ENCODE measurements at places on chromosomes 5 and 9.

DNA sequence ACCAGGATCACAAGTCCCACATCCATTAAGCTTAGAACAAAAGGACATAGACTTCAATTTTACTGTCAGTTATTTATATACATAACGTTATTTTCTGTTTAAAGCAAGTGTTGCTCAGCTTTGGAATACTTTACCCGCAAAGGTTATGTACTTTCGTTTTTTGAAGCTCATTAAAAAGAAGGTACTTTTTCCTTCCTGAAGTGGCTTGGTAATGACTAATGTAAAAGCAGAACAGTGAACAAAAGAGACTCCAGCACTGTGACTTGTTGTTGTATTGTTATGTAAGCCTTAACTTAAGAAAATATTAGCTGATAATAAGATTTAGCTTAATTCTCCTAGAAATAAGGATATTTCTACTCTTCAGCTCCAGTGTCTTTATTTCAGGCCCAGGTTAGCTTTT lies 97.3 kb upstream of the SLCO6A1 start:
- no peak for DNase-seq

- no peak for DNase-seq
These were observed 56.4 kb downstream of the NIPSNAP3B start for GRCh38 chr9:104820336-104820735.

DNA sequence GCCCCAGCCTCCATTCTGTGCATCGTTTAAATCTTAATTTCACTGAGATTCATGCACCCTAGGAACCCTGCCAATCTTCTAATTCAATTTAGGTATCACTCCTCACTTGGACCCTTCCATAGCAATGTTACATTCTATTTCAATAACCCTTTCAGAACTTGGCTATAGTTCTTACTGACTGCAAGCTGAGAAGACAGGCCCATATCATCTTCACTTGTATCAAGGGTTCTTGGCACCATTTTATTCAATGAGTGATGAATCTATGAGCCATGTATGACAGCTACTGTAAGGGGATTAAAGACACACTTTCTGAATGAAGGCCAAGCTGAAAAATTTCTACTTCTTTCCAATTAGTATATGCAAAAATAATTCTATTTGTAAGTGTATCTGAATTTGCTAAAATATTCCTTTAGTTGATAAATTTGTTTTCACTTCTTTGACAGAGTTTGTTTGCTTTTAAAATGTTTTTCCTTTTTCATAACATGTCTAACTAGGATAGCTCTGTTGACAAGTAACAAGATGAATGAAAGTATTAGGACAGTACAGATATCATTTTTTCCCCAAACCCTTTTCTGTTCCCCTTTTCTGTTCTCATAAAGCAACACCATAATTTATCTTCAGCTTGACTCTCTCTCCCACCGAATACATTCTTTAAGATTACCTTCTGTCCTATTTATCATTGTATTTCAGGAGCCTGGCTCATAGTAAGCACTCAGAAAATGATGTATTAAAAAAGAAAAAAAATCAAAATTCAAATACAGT lies 9.6 kb downstream of the ITGA2 start:
- DNase-seq: no peak

GRCh38 chr9:135797507-135798262 lies 95.7 kb downstream of the KCNT1 start:
- DNase-seq: peak; percentile 66

- DNase-seq: no peak
These were observed 186.1 kb downstream of the C9orf152 start for GRCh38 chr9:110021891-110022290.

GRCh38 chr5:159059722-159060121 lies 40.0 kb downstream of the EBF1 start:
- no peak for DNase-seq

DNA sequence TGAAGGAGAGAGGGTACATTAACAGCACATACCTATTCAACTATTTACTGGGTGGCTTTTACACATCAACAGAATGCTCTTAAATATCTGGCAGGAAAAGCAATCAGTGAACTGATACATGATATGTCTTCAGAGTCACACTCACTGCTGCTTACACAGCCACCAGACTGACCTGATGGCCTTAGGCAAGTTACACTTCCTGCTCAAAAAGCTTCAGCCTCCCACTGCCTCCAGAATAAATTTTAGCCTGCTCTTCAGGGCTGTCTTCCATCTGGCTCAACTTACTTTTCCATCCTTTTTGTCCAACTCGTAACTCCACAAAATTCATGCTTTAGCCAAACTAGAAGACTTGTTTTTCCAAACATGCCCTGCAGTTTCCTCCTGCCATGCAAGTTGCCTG lies 10.7 kb downstream of the LOX start:
- peak; percentile 34 for DNase-seq

DNA sequence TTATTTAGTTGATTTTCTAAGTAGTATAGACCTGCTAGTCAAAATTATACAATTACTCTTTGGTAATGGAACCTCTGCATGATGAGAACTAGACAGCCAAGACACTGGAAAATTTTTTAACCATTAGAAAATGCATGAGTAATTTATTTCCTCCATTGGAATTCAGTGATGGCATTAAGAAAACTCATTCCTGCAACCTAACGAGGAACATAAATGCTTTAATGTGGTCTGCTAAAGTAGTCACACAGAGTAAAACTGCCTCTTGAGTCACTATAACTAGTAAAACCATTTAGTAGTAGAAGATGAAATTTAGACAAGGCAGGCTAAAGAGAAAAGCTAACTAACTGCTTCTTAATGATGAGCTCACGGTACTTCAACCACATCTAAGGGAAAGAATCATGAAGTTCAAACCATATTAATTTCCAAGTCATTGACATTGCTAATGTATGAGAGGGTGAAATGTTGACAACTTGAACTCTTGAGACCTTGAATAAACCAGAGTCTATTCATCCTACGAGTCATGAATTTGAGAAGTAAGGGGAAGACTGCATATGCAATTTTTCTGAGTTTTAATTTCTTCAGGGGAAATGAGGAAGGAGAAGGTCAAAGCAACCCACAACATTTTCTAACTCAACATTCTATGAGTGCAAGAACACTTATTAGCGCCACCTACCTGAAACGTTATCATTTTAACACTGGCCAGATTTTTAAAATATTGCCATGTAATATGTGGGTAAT lies 74.4 kb downstream of the GLIS3 start:
- DNase-seq: peak; percentile 94

GRCh38 chr5:45692481-45692880 lies 3.7 kb downstream of the HCN1 start:
- no peak for DNase-seq

DNA sequence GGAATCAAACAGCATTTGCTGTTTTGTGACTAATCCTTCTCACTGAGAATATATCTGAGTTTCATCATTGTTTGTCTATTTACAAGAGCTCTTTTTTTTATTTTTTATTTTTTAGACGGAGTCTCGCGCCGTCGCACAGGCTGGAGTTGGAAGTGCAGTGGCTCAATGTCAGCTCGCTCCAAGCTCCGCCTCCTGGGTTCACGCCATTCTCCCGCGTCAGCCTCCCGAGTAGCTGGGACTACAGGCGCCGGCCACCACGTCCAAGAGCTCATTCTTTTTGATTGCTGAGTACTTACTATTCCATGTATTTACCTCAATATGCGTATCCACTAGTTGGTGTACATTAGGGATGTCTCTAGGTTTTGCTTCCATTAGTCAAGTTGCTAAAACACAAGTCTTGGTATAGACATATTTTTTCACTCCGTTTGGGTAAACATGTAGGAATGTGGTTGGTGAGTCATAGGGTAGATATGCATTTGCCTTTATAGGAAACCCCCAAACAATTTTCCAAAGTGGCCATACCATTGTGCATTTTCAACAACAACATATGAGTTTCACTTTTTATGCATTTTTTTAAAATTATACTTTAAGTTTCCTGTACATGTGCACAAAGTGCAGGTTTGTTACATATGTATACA lies 1005.0 kb upstream of the CDH10 start:
- DNase-seq: peak; percentile 4

DNA sequence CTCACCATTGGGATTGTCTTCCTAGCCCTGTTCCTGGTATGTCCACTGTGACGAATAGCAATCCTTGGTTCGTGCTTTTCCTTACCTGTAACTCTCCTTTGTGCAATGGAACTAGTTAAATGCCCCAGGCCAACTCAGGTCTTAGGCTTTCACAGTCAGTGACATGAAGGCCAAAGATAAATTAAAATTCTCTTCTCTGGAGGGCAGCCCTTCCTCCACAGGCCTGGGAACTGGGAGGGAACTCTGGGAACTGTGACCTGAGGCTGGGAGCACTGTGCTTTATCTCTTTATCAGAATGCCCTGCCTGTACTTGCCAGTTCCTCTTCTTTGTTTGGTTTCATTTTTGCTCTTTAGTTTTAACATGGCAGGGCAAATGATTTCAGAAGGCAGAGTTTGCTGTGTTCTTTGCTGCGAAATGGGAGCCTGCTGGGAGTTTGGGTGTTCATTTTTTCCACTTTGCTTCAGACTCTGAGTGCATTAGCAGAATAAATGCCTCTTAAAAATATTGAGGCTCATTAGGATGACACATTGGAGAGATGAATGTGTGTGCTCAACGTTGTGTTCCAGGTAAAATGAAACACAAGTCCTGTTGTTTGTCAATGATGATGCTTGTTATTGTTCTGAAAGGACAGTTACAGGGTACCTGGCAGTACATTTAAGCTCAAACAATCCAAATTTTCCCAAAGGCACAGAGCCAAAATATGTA lies 118.1 kb downstream of the NUDT12 start:
- no peak for DNase-seq

GRCh38 chr9:3471883-3472282 lies 53.9 kb downstream of the RFX3 start:
- DNase-seq: no peak

GRCh38 chr9:137417161-137418021 lies 5.6 kb downstream of the EXD3 start:
- DNase-seq: no peak

- no peak for DNase-seq
These were observed 10.1 kb upstream of the GLRX start for GRCh38 chr5:95832664-95833063.

- no peak for DNase-seq
These were observed at the start of gene SOWAHA for GRCh38 chr5:132812781-132813598. TSS of gene SOWAHA (plus strand) at chr5:132813302. CDS start at chr5:132813622, 320 bp downstream.

- peak; percentile 68 for DNase-seq
These were observed 2.0 kb downstream of the NIPBL start for GRCh38 chr5:36878392-36879082.

DNA sequence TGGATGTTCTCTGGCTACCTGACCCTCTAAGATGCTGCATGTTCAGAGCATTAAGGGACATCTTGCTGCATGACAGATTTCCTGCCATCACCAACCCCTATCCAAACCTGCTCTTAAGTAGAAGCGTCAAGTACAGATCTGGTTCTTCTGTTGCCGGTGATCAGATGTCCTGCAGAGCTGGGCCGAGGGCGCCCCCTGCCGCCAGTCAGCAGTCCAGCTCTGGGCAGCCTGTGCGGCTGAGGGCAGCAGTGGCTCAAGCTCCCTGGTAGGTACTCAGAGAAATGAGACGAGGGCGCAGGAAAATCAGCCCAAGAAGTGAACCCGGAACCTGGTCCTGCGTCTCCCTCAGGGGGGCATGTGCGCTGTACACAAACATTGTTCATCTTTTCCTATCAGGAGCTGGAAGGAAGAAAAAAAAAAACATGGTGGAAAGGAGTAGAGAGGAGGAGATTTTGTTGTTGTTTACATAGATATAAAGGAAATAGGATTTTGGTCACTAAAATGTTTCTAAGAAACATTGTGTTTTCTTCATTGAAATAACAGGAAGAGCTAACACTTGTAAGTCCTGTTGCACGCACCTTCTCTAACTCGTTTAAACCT lies 95.8 kb downstream of the CFAP90 start:
- peak; percentile 23 for DNase-seq

- DNase-seq: peak; percentile 32
These were observed 41.3 kb downstream of the TMEM174 start for GRCh38 chr5:73214306-73214705.

GRCh38 chr5:78005021-78005785 lies 229.1 kb upstream of the TBCA start:
- peak; percentile 87 for DNase-seq

GRCh38 chr5:17090839-17091238 lies 126.6 kb upstream of the BASP1 start:
- no peak for DNase-seq

- peak; percentile 29 for DNase-seq
These were observed 177.9 kb downstream of the XRCC4 start for GRCh38 chr5:83255268-83255667.

- peak; percentile 12 for DNase-seq
These were observed 23.4 kb downstream of the WNK2 start for GRCh38 chr9:93207326-93207814.

DNA sequence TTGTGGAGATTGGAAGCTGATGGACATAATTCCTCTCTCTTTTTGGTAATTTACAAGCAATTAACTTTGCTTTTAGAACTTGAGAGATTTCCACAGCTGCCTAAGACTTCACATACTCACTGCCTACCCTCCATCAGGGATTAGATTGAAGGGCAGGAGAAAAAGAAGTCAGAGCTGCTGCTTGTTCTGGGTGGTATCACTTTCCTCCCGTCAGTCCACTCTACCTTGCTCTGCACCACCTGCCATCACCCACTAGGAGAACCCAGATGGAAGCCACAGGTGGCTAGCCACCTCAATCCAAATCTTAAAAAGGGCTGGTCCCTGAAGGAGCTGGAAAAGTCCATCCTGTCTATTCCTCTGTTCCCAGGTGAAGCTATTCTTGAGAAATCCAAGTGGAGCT lies 10.5 kb downstream of the IRF1 start:
- DNase-seq: no peak

- DNase-seq: no peak
These were observed 132.9 kb upstream of the ICE1 start for GRCh38 chr5:5289537-5289936.

- peak; percentile 40 for DNase-seq
These were observed 43.5 kb downstream of the FBN2 start for GRCh38 chr5:128494516-128494915.

DNA sequence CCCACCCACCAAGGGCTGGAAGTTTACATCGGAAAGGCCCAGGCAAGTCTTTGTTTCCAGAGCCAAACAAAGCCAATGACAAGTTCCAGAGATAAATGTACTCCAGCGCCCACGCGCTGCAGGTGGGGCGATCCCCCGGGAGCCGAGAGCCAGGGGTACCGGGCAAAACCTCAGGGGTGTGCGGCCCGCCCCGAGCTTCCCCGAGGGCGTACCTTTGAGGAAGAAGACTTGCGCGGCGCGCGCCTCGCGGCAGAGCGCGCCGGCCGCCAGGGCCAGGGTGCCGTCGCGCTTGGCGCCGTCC lies 671 bp downstream of the DUSP1 start:
- no peak for DNase-seq

- DNase-seq: no peak
These were observed 231.5 kb downstream of the ZNF608 start for GRCh38 chr5:124514956-124515355.

- peak; percentile 94 for DNase-seq
These were observed 195.7 kb downstream of the AOPEP start for GRCh38 chr9:94922098-94922607.

DNA sequence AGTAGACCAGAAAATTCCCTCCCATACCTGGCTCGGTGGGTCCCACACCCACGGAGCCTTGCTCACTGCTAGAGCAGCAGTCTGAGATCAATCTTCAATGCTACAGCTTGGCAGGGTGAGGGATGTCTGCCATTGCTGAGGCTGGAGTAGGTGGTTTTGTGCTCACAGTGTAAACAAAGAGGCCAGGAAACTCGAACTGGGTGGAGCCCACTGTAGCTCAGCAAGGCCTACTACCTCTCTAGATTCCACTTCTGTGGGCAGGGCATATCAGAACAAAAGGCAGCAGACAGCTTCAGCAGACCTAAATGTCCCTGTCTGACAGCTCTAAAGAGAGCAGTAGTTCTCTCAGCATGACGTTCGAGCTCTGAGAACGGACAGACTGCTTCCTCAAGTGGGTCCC lies 5.6 kb upstream of the GZMA start:
- no peak for DNase-seq

- DNase-seq: no peak
These were observed 1.4 kb upstream of the GM2A start for GRCh38 chr5:151251621-151252020.
